ENCODE measurements at places on chromosomes 2 and 18.
A peak's percentile ranks its signal among the peaks of the same experiment; 100 is the strongest.

GRCh38 chr2:88919087-88919738, 227.7 kb downstream of the RPIA start:
- peak; percentile 17 for DNase-seq

DNA sequence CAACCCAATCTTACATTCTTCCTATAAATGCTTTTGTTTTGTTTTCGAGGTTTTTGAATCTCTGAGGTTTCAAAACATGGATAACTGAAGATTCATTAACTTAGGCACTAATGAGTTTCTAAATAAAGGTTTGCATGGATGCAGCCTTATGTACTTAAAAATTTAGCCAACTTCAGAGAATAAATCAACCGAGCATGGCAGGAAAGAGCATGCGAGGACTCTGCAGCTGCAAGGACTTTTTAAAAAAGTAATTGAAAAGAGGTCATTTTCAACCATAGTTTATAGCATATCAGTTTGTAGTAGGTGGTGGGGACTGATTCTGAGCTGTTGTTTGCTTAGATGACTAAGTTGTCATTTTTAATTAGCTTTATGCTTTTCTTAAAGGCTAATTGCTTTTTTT, 567.0 kb upstream of the ZEB2 start:
- no peak for DNase-seq

GRCh38 chr2:157055660-157056199, 201.8 kb upstream of the GALNT5 start:
- peak; percentile 52 for DNase-seq

GRCh38 chr18:23487738-23488570, 15.4 kb upstream of the RMC1 start:
- no peak for DNase-seq

DNA sequence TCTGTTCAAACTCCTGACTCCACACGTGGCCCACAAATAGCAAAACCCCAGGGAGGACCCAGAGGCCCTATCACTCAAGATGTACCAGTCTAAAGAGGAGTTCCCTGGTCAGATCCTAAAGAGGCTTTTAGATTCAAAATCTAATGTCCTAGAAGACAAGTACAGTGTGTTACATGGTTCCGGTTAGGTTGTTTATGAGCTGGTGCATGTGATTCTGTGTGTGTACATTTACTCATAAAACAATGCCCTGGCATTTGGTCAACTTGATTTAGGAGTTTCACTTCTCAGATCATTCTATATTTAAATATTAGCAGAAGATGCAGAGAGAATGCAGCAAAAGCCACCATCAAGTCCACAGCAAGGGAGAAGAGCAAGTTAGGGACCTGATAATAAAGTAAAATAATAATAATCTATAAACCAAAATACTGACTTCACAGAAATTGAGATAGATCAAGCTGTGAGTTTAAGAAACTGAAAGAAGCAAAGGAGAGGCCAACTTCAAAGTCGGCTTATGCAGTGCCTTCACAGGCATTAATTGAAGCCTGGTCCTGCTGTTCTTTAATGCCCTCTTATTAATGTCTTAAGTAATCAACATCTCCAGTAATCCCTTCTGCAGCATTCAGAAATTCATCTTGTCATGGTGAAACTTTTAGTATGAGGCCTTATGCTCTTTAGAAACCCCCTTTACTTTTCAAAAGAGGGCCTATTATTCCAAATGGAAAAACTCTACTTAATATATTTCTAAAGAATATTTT, 4.2 kb upstream of the AP1S3 start:
- no peak for DNase-seq

- peak; percentile 18 for DNase-seq
Observed at GRCh38 chr2:41194230-41194629, 742.3 kb upstream of the SLC8A1 start.

GRCh38 chr2:55966401-55967118, 43.0 kb upstream of the EFEMP1 start:
- DNase-seq, result no peak

Data from myocyte (in vitro differentiated cells).